ENCODE measurements at places on chromosomes 5 and 9.

GRCh38 chr5:12876541-12877298, 972.5 kb upstream of the CTNND2 start:
- no peak for DNase-seq

- DNase-seq: no peak
Measured at GRCh38 chr5:115531380-115531779, 13.2 kb downstream of the FEM1C start.

- no peak for DNase-seq
Measured at GRCh38 chr5:24598956-24599355, 45.8 kb downstream of the CDH10 start.

GRCh38 chr9:5800969-5801738, 31.8 kb downstream of the ERMP1 start:
- DNase-seq: no peak

GRCh38 chr5:64166201-64166959, 737 bp downstream of the RNF180 start:
- no peak for DNase-seq

GRCh38 chr5:146851133-146851532, 27.4 kb downstream of the PPP2R2B start:
- DNase-seq: no peak

DNA sequence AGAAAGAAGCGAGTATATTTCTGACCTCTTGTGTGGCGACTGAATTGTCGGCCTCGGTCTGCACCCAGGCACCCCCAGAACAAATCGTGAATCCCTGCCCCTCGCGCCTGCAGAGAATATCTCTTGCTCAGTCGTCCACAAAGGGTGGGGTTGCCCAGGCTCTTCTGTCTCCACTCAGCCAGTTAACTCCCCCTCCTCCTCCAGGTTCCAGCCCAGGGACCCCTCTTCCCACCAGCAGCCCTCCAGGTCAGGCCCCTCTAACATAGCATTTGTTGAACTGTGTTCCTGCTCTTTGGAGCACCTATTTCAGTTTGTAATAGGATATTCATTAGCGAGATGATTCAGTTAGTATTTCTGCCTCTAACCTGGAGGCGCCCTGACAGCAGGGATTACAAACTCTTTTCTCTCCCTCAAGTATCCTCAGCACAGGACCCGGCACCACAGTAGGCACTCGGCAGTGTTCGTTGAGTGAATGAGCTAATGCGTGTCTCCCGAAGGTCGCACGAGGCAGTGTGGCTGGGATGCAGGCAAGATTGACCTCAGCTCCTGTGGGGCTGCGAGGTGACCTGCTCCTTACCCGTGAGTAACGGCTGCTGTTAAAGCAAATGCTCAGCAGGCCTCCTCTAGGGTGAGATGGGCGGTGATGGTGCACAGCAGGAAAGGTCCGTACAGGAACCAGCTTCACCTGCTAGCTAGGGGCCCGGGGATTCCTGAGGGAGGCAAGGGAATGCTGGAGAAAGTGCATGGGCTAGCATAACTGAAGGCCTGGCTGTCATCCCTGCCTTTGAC, 25.8 kb downstream of the ZBTB34 start:
- no peak for DNase-seq

DNA sequence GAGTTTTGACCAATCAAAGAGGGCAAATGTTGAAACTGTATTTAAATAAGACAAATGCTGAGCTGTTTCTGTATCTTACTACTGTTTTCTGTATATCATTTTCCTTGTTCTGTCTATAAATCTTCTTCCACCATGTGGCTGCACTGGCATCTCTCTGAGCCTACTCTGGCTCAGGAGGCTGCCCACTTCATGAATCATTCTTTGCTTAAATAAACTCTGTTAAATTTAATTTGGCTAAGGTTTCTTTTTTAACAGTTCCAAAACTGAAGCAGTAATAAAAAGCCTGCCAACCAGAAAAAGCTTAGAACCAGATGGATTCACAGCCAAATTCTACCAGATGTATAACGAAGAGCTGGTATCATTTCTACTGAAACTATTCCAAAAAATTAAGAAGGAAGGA, 40.2 kb upstream of the TAS2R1 start:
- no peak for DNase-seq

DNA sequence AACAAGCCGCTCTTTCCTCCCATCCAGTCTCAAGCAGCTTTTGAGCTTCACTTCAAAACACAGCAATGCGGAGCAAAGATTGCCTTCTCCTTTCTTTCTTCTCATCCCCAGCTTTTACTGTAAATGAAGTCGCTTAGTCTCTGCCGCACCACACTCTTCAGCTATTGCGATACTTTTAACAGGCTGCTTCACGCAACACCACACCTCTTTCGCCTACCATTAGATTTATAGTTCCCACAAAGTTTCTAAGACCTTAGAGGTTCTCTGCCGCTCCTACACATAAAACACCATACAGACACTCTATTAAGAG, 711 bp downstream of the PGGT1B start:
- no peak for DNase-seq

DNA sequence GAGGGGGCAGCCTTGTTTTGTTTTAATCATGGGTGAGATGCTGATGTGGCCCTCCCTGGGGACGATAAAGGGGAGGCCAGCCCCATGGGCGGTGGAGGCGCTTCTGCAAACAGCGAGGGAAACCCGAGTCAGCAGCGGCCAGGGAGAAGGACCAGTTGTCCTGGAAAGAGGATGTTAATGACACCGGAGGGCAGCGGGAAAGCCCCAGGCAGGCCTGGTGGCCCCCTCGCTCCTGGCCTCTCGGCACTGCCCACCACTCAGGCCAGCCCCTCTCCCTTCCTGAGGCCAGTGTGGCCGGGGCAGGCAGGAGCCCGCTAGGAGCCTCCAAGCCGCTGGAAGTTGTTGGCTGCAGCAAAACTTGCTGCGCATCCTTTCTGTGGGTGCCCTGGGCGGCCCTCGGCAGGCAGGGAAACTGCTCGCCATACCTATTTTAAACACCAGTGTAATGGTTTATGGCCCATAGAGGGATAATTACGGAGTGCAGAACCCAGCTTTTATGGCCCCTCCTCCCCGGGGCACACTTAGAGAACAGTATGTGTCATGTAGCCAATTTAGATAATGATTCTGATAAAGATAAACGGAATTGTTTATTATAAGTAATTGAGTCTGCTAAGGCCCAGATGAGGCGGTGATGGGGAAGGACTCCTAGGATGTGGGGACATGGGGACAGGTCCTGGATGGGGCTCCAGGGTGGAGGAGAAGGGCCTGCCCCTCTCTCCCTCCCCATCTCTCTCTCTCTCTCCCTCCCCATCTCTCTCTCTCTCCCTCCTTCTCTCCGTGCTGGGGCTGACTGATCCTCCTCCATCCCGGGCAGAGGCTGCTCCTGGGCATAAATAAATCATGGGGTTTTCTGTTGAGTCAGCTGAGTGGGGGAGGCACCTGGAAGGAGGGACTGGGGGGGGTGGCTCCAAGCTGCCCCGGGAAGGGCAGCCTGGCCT, 36.9 kb downstream of the LMX1B start:
- DNase-seq: no peak

- no peak for DNase-seq
Measured at GRCh38 chr9:5468850-5469249, 18.5 kb downstream of the CD274 start.

GRCh38 chr5:112862085-112862484, 998 bp downstream of the SRP19 start:
- no peak for DNase-seq

GRCh38 chr9:37559855-37560592, 16.2 kb downstream of the FBXO10 start:
- DNase-seq: no peak

GRCh38 chr5:168877132-168877892, 298.1 kb upstream of the PANK3 start:
- DNase-seq: no peak

DNA sequence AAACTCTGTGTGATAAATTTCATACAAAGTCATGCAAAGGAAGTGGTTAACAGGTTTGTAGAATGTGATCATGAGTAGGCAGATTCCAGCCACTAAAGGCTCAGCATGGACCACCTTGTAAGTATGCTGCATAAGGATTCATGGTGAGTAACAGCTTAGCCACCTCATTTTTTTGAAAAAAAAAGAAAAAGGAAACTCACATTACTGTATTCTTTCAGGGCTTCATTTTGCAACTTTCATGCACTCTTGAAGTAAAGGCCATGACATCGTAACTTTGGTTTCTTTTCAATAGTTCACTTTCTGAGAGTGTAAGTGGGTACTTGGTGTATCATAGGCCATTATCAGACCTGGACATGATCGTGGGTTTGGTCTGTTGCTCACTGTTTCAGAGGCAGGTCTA, 175.1 kb downstream of the PCSK1 start:
- peak; percentile 81 for DNase-seq

DNA sequence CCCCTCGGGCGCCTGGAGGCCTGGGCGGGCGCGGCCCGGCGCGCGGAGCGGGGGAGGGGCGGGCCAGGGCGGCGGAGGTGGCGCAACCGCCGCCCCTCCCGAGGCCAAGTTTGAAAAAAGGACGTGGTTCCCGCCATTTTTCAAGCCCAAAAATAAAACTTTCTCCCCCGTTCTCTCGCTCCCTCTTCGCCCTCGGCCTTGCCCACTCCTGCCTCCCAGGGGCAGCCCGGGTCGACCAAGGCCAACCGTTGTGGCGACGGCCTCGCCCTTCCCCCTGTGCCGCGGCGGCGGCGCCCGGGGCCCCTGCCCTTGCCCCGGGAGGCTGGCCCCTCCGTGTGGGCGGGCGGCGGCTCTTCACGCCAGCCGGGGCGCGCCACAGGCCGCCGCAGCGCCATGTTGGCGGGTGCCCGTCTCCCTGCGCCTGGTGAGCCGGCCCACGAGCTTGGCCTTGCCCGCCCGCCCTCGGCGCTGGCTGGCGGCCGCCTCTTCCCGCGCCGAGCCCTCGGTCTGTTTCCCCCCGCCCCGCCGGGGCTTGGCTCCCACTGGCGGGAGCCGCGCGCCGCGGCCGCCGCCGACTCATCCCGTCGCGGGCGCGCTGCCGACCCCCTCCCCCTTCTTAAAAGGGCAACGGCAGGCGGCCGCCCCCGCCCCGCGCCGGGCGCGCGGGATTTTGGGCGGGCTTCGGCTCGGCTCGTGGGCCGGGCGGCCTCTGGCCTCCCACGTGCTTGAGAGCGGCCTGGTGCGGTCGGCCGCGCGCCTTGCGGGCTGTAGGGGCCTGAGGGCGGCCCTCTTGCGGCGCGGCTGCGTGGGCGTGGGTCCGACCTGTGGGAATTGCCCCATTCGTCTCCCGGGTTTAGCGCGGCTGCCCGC, 1.3 kb downstream of the ANP32B start:
- DNase-seq: peak; percentile 85

DNA sequence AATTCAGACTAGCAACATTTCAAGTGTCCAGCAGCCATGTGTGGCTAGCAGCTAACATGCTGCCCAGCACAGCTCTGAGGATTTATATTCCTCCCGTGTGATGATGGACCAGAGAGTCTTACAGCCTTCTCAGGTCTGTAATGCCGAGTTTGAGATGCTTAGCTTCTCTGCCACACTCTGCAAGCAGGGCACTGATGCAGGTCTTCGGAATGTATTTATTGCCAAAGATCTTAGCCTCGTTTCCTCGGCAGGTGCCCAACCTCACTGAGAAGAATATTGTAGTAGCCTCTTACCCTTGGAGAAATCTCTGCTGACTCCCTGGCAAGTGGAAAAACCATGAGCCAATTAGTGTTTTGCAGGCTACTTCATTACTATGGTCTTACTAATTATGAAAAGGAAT, 3.7 kb upstream of the RAI14 start:
- DNase-seq: no peak

DNA sequence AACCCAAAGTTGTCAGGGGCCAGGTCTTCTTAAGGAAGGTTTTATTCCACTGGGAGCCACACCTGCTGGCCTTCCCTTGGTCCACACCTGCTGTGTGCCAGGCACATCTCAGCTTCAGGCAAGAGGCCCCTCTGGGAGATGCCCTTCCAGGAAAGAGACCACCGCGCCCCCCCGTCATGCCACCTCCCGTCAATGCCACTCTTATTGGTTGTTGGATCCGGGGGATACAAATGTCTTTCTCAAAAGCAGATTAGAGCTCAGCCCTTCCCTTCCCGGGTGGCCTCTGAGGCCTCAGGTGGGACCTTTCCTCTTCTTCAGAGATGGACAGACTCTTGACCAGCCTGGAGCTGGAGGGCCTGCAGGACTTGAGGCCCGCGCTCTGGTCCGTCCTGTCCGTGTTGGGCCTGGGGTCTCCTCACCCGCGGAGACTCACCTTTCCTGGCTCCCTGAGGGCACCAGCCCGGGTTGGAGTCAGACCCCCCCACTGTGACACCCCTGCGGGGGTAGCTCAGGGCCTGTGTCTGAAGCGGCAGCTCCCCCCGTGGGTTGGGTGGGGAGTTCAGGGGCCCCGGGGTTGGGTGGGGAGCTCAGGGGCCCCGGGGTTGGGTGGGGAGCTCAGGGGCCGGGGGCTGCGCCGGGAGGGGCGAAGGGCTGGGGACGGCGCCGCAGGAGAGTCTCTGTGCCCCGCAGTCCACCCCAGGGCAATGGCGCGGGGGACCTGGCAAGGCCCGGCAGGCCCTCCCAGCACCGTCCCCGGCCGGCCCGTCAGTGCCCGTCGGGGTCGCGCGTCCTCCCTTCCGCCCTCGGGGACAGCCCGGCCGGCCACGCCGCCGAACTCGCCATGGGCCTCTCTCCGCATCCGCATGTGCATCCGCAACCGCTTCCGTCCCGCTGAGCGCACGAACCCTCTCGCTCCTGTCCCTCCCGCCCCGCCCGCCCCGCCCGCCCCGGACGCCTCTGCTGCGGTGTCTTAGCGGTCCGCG, 3.7 kb upstream of the SLC9A3 start:
- DNase-seq: no peak

DNA sequence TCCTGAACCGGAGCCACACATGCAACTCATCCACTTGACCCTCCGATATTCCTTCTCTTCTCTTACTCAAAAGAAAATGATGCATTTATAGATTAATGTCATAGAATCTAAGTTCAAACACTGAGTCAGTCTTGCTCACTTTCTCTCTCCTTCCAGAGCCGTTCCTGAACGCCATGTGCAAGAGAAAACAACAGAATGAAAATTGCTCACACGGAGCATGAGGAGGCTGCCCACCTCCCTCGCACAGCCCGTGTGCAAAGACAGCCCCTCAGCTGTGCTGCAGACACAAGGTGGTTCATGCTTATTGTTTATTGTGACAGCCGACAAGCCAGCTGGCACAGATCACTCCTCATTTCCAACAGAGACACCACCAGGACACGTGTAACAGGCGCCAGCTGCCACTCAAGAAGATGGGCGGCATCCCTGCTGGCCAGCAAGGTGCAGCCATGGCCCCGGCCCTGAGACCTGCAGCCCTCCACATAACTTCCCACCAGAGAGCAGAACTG, 290.8 kb downstream of the GLIS3 start:
- DNase-seq: no peak

DNA sequence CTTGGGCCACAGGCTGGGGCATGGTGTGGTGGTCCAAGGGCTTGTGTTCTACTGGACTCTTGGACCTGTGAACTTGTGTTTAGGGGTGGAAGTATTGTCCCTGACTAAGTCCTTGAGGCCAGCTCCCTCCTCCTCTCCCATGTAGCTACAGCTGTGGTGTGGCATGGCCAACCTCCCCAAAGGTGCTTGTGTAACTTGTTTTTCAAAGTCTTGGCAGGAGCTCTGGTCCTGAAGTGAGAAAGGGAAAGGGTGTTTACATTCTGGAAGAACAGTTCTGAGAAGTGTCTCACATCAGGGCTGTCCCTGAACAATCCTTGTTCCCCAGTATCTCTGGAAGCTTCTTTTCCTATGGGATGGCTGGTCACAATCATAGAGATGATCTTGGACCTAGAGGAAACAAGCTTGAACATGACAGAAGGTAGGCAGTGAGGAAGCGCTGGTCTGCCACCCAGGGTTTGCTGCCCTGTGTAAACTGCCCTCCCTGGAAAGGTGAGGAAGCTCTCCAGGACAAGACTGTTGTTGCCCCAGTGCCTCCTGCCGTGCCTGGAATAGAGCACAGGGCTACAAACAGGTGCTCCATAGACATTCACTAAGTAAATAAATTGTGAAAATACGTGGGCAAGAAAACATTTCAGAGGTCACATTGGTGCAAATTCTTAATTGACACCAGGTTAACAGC, 64.6 kb upstream of the KLF9 start:
- no peak for DNase-seq

- peak; percentile 3 for DNase-seq
Measured at GRCh38 chr5:118937393-118938061, 50.8 kb downstream of the DTWD2 start.

Data from fibroblast of skin of scalp (primary cell).